Kidney epithelial cell (primary cell): ENCODE measurements at places on chromosomes 12 and 14.

GRCh38 chr12:93954166-93955112 is 193.9 kb upstream of the PLXNC1 start:
- DNase-seq, result no peak

- DNase-seq, result no peak
Measured at GRCh38 chr12:111732786-111733185, 33.9 kb upstream of the ALDH2 start.

DNA sequence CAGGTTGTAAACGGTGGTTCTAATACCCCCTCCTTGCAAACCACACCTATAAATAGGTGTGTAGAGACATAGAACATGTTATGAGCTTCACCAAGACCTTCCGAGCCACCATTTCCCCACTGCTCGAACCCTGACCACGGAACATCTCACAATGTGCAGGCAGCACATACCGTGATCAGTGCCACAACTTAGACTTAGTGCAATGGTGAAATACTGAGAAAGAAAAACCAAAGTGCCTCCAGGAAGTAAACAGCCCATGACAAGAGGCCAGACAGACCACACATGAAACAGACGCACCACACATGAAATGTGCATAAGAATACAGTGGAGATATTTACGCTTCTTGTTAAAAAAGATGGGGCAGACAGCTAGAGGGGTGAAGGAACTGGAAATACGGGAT is 166.9 kb upstream of the CCND2 start:
- DNase-seq, result no peak

DNA sequence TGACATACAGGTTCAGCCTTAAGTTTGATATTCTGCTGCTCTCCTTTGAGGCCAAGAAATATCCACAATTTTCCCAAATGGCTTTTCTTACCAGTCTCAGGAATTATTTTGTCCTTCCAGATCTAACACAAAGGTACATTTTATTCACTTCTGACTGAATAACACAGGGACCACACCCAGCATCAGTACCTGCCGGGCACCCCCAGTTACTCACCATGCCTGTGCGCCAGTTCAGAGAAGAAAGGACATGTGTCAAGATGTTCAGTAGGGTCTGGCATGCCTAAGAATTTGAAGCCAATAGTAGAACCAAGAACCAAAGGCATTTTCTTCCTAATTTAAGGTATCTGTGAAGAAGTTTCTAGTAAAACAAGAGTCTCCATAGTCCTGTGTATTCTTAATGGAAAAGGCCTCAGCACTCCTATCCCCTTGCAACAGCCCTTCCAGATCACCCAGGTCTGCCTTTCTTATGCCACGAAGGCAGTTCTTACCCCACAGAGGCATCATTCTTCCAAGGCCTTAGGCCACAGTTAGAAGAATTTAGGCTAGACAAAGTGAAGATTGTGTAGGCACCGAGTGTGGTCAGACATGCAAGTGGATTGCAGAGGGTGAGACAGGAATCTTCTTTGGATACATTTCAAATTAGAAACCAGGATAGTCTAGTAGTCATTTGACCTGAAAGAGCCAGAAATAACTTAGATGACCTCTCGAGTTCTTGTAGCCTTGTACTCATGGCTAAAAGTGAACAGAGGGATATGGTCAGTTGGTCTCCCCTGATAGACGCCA is 140.1 kb upstream of the HIF1A start:
- no peak for DNase-seq

DNA sequence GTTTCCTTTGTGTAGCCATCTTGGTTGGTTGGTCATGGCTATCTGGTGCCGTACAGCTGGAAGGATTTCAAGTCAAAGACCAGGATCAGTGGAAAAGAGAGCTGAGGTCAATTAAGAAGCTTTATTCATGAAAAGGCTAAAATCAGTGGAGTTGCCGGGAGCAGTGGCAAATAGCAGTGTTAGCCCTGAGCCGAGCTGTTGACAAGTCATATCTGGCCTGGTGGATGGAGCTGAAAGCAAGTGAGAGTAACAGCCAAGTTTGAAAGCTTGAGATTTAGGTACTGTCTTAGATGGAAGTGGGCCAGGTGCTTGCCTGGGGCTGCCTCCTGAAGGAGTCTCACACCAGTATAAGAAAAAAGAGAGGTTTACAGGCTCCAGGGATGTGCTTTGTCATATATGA is 9.0 kb downstream of the BATF start:
- DNase-seq, result no peak

DNA sequence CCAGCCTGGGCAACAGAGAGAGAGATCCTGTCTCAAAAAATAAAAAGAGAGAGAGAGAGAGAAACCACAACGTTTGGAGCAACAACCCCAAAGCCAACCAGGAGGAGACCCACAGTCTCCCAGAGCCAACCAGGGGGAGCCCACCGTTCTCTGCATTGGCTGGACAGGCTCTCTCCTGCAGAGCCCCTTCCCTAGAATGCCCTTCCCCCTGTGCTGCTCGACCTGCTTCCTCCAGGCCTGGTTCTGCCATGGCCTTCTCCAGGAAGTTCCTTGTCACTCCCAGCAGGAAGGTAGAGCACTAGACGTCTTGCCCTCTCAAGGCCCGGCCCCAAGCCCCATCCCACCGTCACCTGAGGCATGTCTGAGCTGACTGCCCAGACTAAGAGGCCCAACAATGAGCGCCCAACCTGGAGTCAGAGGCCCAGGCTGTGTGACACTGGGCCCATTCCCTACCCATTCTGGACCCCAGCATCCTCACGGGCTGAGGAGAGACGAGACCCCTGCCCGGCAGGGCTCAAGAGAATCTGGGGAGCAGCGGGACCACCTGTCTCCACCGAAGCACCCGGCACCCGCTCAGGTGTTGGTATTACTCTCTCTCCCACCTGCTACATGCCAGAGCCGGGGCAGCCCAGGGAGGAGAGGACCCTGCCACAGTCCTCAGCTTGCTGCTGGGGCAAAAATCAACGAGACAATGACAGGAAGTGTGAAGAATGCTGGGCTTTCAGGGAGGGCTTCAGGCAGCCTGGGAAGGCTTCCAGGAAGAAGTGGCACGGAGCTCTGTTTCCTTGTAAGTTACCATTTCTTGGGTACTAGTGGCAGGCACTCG is 61.2 kb downstream of the DIO3 start:
- DNase-seq, result no peak

GRCh38 chr12:5071496-5071895 is 27.8 kb downstream of the KCNA5 start:
- DNase-seq, result no peak

- no peak for DNase-seq
Measured at GRCh38 chr14:68627868-68628604, 164.8 kb downstream of the ZFP36L1 start.

- no peak for DNase-seq
Measured at GRCh38 chr12:92488735-92489134, 214.1 kb upstream of the PLEKHG7 start.

DNA sequence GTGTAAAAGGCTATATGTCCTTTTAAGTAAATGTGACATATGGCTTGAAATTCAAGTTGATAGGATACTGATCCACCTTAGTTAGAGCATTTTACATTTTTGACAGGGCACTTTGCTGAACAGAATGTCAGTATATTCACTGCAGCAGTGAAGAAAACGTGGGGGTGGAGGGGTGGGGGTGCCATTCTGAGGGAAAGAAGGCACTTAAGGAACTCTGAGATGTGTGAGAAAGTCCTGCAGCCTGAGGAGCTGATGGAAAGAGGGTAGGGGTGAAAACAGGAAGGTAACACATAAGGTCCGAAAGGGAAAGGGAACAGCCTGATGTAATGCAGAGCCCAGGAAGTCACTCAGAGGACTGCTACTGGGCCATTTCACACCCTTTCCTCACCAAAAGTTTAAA is 265.5 kb upstream of the GRIP1 start:
- DNase-seq, result no peak

DNA sequence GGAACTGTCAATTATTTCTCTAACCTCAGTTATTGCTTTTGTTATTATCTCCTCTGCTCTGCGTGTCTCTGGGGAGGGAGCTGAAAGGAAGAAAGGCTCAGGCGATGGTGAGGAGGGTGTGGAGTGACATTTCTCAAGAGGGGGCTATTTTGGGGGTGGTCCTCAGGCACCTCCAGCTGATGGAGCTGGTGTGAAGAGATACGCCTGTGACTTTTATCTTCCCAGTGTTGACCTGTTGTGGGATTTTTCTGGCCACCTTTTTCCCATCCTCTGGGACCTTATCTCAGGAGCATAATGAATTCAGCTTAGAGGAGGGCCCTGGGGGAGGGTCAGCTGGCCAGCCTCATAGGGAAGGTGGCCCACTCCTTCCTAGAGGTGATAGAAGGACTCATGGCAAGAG is 26.4 kb downstream of the KCNA5 start:
- no peak for DNase-seq

DNA sequence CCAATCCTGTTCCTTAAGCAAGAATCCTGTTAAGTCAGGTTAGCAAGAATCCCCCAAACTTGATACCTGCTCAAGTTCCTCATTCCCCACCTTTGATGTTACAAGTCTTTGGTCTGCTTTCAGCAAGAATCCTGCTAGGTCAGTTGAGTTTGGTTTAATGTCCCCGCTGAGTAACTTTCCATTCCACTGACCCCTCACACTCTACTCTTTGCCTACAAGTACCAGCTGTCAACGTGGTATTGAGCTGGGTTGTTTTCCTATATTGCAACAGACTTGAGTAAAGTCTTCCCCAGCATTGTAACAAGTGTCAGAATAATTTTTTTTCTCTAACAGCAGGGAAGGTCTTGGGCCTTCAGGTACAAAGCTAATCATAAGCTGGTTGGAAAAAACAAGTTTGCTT is 6.3 kb downstream of the PPM1H start:
- DNase-seq, result no peak
